Effector memory CD8-positive, alpha-beta T cell (primary cell): ENCODE measurements at places on chromosomes 11 and 22.

GRCh38 chr22:22986008-22986407 is 84.3 kb upstream of the GNAZ start:
- no peak for DNase-seq
- H3K4me3 ChIP-seq, result no peak overlapping the region
- H3K27ac ChIP-seq, result no peak overlapping the region
- H3K27me3 ChIP-seq, result peaks cover 34% of the 10 kb centered on the region
- no peaks in the 10 kb centered on the region for H3K36me3 ChIP-seq

DNA sequence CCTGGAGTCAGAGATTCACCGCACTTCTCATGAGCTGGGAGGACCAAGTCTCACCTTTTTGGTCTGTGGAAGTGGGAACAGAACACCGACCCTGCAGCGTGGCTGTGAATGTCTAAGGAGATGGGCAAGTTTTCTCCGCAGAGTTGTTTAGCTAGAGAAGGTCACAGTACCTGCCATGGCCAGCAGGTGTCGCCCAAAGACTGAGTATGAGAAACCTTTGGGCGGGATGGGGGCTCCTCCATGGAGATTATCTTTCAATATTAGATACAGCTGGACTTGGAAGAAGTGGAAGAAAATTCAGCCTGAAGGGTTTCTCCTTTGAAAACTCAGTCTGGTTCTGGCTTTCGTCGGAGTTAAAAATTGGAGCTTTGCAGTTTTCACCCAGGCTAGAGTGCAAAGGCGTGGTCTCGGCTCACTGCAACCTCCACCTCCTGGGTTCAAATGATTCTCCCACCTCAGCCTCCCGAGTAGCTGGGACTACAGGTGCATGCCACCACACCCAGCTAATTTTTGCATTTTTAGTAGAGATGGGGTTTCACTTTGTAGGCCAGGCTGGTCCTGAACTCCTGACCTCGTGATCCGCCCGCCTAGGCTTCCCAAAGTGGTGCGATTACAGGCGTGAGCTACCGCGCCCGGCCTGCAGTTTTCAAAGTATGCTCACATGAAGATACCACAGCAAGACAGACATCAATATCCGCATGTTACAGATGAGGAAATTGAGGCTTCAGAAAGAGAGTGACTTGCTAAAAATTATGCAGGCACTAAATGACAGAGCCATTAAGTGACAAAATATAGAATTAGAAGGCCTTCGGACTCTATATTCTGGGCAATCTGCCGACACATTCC is 10.7 kb upstream of the DSCAML1 start:
- DNase-seq, result peak; percentile 75
- H3K36me3 ChIP-seq, result no peaks in the 10 kb centered on the region
- H3K4me3 ChIP-seq, result no peak overlapping the region
- no peaks in the 10 kb centered on the region for H3K4me1 ChIP-seq
- H3K27me3 ChIP-seq, result no peaks in the 10 kb centered on the region

DNA sequence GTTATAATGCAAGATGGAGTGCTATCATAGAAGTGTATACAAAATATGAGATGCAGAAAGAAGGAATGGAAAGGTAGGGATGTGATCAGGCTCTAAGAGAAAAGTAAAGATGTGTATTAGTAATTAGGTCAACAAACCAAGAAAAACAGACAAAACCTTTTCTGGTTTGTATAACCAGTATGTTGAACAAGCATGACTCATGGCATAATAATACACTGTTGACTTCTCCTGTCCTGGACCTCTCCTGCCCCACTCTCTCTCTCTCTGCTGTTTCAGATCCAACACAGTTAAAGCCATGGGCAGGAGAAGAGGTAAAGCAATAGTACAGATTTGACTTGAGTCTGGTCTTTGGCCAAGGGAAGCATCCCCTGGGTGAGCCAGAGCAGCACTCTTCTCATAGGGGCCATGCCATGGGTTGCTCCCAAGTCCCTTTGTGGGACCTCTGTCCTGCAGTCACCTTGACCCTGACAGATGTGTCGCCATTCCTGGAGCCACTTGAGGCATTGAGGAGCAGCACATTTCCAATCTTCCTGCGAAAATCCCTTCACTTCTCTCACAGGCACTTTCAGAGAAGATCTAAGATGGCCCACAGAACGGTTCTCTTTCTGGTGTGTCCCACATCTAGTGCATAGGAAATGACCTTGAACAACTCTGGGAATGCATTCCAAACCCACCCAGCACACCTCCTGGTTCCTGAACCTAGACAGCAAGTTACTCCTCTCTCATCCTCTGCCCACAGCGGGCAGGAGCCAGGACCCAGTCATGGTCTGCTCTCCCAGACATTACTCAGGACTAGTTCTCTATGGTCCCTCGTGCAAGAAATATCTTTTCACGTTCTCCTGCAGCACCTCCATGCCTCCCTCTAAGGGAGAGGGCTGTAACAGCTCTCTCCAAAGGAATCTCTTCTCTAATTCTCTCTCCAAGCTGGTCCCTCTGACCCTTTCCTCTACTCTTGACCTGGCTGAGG is 58.2 kb upstream of the PRSS23 start:
- no peaks in the 10 kb centered on the region for H3K36me3 ChIP-seq
- no peak overlapping the region for H3K27ac ChIP-seq
- DNase-seq, result no peak
- H3K4me3 ChIP-seq, result no peak overlapping the region

DNA sequence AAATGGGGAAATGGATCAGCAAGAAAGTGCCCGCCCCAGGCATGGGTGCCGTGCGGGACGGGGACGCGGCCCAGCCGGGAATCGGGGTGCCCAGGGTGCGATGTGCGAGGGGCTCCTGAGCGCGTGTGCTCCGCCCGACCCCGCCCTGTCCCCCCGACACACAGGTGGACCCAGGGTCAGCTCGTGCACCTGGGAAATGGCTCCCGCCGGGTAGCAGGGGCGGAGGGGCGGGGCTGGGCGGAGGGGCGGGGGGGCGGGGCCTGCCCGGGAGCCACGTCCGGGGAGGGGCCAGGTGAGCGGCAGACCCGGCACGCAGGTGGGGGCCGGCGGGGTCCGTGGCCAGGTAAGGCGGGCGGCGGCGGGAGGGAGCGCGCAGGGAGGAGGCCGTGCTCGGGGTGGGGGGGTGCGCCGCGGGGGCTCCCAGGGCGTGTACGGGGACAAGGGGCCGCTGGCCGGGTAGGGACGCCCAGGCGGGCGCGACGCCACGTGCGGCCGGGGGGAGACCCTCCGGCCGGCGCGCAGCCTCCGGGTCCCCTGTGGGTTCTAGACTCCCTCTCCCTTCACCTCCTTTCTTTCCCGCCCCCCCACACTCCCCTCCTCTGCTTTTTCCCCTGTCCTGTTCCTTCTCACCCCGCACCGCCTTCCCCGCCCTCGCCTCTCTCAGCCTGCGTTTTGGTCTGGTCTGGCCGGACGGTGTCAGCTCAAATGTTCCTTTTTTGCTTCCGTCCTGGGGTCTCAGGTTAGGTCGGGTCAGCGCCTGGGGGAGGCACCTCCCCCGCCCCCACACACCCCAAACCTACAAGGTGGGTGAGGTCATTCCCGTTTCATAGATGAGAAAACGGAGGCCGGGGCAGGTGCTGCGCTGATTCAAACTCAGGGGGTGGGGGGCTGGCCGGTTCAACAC is at the start of gene ARHGAP8:
Gene ARHGAP8 (plus strand): TSS at position 291 of the 904 bp plus-strand sequence. CDS start 33,953 bp downstream, outside the sequence.
- no peak for DNase-seq
- peaks cover 69% of the 10 kb centered on the region for H3K27me3 ChIP-seq
- peaks cover 3% of the 10 kb centered on the region for H3K36me3 ChIP-seq

- H3K4me1 ChIP-seq, result no peaks in the 10 kb centered on the region
- no peak overlapping the region for H3K27ac ChIP-seq
- H3K4me3 ChIP-seq, result no peak overlapping the region
- peaks cover 54% of the 10 kb centered on the region for H3K27me3 ChIP-seq
Measured at GRCh38 chr11:129364143-129364654, 11.4 kb upstream of the BARX2 start.

GRCh38 chr11:120335556-120335907 is 681 bp upstream of the ARHGEF12 start:
- no peak overlapping the region for H3K27ac ChIP-seq
- H3K4me3 ChIP-seq, result peak overlapping the region; percentile 77
- H3K27me3 ChIP-seq, result peaks cover 59% of the 10 kb centered on the region

DNA sequence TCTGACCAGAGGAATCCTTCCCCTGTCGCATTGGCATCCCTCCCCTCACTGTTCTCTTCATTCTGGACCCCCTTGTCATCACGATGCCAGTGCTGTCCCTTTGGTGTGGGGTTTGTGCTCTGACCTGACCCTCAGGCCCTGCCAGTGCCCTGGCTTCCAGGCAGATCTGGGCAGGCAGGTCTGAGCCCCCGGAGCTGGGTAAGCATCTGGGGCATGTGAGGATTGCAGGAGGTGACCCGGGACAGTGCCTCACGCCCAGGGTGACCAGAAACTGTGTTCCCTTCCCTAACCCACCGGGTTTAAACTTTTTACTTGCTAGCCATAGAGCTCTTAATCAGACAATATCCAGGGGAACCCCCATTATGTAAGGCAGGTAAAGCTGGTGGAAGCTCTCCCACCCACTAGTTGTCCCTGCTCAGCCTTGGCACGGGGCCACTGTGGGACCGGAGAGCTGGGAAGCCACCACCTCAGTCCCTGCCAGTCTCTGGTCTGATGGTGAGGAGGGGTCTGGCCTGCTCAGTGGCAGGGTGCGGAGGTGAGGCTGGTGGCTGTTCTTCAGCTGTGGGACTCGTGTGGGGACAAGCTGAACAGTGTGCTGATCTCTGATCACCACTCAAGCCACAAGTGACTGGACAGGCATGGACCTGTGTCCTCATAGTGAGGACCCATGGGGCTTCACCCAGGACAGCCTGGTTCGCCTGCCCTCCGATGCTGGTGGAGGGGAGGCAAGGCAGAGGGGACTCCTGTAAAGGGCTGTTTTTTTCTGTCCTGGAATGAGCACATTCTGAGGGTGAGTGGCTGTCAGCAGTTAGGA is 38.0 kb downstream of the BCR start:
- H3K27ac ChIP-seq, result peak overlapping the region; percentile 87
- peaks cover 90% of the 10 kb centered on the region for H3K4me1 ChIP-seq
- H3K4me3 ChIP-seq, result peak overlapping the region; percentile 80
- H3K36me3 ChIP-seq, result peaks cover 26% of the 10 kb centered on the region

DNA sequence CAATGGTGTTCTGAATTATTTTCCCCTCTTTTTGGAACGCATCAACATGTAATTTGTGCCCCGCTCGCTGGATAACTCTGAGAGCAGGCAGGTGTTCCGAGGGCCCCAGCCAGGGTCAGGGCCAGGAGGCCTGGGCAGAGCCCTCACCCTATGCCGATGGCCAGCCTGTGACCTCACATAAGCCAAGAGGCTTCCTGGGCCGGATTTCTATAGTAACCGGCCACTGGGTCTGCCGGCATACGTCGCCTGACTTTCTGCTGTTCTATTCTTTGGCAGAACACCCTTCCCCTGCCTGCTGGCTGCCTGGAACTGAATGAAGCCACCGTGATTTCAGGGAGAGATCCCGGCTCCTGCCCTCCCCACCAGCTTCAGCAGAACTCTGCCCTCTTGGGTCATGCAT is 375.2 kb downstream of the SHANK2 start:
- no peak overlapping the region for H3K27ac ChIP-seq
- no peak for DNase-seq

DNA sequence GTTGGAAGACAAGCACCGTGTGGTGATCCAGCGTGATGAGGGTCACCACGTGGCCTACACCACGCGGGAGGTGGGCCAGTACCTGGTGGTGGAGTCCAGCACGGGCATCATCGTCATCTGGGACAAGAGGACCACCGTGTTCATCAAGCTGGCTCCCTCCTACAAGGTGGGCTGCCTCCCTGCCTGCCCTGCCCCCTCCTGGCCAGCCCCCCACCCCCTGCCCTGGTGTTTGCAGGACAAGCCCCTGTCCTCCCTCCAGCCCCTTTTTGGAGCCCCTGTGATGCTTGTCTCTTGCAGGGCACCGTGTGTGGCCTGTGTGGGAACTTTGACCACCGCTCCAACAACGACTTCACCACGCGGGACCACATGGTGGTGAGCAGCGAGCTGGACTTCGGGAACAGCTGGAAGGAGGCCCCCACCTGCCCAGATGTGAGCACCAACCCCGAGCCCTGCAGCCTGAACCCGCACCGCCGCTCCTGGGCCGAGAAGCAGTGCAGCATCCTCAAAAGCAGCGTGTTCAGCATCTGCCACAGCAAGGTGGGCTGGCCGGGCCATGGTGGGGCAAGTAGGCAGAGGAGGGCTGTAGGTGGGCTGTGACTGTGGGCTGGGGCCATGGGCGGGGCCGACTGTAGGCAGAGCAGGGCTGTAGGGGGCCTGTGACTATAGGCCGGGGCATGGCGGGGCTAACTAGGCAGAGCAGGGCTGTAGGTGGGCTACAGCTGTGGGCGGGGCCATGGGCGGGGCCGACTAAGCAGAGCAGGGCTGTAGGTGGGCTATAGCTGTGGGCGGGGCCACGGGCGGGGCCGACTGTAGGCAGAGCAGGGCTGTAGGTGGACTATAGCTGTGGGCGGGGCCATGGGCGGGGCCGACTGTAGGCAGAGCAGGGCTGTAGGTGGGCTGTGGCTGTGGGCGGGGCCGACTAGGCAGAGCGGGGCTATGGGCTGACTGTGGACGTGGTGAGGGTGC is 13.6 kb downstream of the MUC2 start:
- H3K4me1 ChIP-seq, result no peaks in the 10 kb centered on the region
- no peaks in the 10 kb centered on the region for H3K27me3 ChIP-seq
- no peak for DNase-seq
- no peaks in the 10 kb centered on the region for H3K36me3 ChIP-seq

DNA sequence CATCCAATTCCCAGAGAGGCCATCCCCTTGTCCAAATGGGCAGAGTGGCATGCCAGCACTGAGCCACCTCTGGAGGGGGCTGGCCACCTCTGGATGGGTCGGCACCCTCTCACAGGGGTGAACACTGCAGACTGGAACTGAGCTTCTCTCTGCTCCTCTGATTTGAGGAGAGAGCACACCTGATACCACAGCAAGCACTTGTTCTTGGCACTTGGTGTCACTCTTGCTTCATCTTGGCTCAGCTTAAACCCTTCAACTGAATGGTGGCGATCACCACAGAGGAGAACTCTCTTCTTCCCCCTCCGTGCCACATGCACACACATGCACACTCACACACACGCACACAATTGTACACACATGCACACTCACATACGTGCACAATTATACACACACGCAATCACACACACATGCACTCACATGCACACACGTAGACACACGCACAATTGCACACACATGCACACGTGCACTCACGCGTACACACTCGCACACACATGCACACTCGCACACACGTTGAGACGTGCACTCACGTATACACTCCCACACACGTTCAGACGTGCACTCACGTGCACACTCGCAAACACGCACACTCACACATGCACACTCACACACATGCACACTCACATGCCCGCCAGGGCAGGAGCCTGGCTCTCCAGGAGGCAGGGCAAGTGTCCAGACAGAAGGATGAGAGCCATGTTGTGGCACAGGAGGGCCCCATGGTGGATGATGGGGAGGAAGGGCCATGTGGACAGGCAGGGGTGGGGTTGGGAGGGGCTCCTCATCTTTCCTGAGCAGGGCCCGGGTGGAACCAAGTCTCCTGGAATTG is 23.4 kb downstream of the OVOL1 start:
- H3K4me3 ChIP-seq, result no peak overlapping the region
- no peak for DNase-seq
- H3K36me3 ChIP-seq, result no peaks in the 10 kb centered on the region
- peak overlapping the region; percentile 49 for H3K27ac ChIP-seq
